CD4-positive, CD25-positive, alpha-beta regulatory T cell (primary cell): ENCODE measurements at places on chromosomes 6 and 20. TPM values are rescaled to one million over a fixed set of nuclear protein-coding genes. Genes with fewer than 3 reads are reported as not detected.

PRL gene
- polyA plus RNA-seq, result not detected

ME1 gene
- polyA plus RNA-seq, result not detected

LAMA2 gene
- 0.15 TPM for polyA plus RNA-seq

GRCh38 chr6:113636357-113636824, 220.8 kb upstream of the MARCKS start:
- DNase-seq, result no peak

GRCh38 chr6:105594821-105595220, 191.9 kb upstream of the PREP start:
- DNase-seq, result no peak

PCED1A gene
- polyA plus RNA-seq, result 24.9 TPM

PRICKLE4 gene
- not detected for polyA plus RNA-seq

DNA sequence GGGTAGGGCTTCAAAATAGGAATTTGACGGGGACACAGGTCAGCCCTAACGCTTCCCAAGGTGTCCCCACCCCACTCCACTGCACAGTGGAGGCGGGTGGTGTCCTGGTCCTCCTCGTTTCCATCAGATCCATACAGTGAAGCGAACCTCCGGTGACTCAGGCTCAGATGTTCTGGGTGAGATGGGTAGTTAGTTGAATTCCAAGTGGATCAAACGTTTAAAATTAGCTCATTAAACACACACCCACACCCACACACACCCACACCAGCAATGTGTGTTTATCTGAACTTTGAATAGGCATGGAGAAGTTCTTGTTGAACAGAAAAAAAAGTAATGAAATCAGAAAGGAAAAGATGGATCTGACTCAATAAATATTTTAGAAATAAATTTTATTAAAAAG, 58.9 kb downstream of the CDH4 start:
- no peak for DNase-seq

NMBR gene
- not detected for polyA plus RNA-seq

DNA sequence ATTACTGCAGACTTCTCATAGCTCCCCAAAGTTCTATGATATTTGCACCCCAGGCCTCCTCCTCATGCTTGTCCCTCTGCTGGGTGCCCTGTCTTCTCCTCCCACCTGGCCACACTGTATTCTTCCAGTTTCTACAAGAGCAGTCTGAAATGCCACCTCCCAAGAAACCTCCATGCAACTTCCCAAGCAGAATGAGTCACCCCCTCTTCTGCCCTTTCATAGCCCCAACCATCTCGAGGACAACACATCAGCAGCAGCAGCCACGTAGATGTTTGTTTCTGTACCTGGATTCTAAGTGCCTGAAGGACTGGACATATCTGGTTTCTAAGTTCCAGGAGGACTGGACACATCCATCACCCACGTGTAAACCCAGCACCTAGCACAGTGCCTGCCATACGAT, 6.6 kb upstream of the ULBP2 start:
- no peak for DNase-seq

GRCh38 chr20:48329676-48330664, 497.8 kb downstream of the PREX1 start:
- DNase-seq, result no peak

GRCh38 chr20:61159957-61160686, 91.9 kb upstream of the CDH4 start:
- peak; percentile 31 for DNase-seq

GRCh38 chr20:63529180-63529860, 7.9 kb downstream of the PTK6 start:
- DNase-seq, result no peak

SPTLC3 gene
- 0.12 TPM for polyA plus RNA-seq

- DNase-seq, result peak; percentile 34
These were observed 29.4 kb downstream of the NCOA5 start for GRCh38 chr20:46060301-46060881.

GRCh38 chr6:154370545-154370944, 13.9 kb upstream of the IPCEF1 start:
- DNase-seq, result peak; percentile 25
